A549 (cell line): ENCODE measurements at places on chromosomes 2 and 18. TPM values are rescaled to one million over a fixed set of nuclear protein-coding genes. Genes with fewer than 3 reads are reported as not detected.

DSC2 gene
- polyA plus RNA-seq, result 0.63 to 0.87 TPM (median 0.73 TPM) in 3 replicates

IL1RN gene
- polyA plus RNA-seq, result 0.13 TPM in 1 of 3 replicates, not detected in the others

LAMA3 gene
- 18.2 to 24.1 TPM (median 19.4 TPM) in 3 replicates for polyA plus RNA-seq

METTL8 gene
- 21.1 to 24.0 TPM (median 21.8 TPM) in 3 replicates for polyA plus RNA-seq

TUBB8B gene
- not detected in 3 replicates for polyA plus RNA-seq

STEAP3 gene
- polyA plus RNA-seq, result 28.8 to 30.8 TPM (median 30.2 TPM) in 3 replicates

- no peak for DNase-seq
These were observed 6.6 kb upstream of the NCK2 start for GRCh38 chr2:105737980-105738657.

- DNase-seq, result peak; percentile 68
These were observed 35.5 kb upstream of the CTDP1 start for GRCh38 chr18:79644006-79644665.

DNA sequence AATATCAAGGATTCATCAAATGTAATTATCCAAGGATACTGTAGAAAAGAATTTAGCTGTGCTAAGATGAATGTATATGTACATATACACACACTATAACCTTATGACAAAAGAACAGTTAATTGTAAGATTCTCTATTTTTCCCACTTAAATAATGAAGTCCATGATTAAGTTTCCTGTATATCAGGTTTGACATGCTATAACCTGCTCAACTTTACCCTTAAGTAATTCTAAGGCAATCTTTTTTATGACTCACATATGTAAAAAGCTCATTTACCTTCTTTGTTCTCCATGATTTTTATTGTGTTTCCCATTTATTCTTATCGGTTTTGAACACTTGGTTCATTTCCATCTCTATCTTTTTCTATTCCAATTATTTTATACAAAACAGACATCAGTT is 1213.1 kb upstream of the SLC39A10 start:
- no peak for DNase-seq

GRCh38 chr2:150681120-150681804 is 193.8 kb upstream of the RND3 start:
- no peak for DNase-seq

- DNase-seq, result no peak
These were observed 12.4 kb downstream of the PTPRN start for GRCh38 chr2:219296631-219297391.

- no peak for DNase-seq
These were observed 18.0 kb downstream of the LRPPRC start for GRCh38 chr2:43977677-43978375.

GRCh38 chr18:32553174-32553573 is 82.5 kb upstream of the GAREM1 start:
- DNase-seq, result no peak

GRCh38 chr2:197201874-197202273 is 108.7 kb downstream of the ANKRD44 start:
- no peak for DNase-seq

DNA sequence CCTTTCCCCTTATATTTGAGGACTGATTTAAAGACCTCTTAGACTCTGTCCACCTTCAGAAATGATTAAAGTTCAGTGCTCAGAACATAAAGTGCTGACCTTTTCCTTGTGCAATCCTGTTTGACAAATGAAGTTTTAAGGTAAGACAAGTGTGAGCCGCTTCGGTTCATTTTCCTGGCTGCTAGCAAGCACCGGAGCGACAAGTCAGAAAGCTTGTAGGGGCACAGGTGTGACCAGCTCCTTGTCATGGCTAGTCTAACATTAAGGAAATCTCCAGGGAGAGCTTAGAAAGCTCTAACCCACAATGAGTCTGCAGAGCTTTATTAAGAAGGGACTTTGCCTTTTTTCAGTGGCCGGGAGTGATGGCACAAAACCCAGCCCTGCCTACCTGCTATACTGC is 2.3 kb upstream of the NCKAP5 start:
- no peak for DNase-seq

DNA sequence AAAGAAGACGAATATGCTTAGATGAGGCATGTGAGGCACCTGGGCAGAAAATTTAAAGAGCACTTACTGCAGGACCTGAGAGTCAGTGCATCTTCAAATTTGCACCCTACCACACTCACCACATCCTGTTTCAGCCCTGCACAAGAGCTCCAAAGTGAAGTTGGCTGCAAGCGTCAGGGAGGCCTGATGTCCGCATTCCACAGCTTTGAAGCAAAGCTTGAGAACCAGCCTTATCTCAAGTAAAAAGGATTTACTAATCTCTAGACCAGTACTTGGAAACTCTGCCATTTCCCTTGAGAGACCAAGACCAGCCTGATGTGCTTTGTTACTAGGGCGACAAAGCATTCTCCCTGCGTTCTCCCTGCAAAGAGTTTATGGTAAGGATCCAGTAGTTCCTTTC is 3.4 kb upstream of the ASNSD1 start:
- DNase-seq, result no peak

- DNase-seq, result peak; percentile 18
These were observed 17.4 kb downstream of the SLC38A11 start for GRCh38 chr2:164937864-164938401.
